ENCODE measurements at places on chromosomes 16 and 17.

- no peak for DNase-seq
Measured at GRCh38 chr16:62625326-62625725, 589.1 kb upstream of the CDH8 start.

- DNase-seq: no peak
Measured at GRCh38 chr17:67652433-67652832, 65.3 kb upstream of the NOL11 start.

- no peak for DNase-seq
Measured at GRCh38 chr17:72365857-72366414, 245.1 kb downstream of the SOX9 start.

DNA sequence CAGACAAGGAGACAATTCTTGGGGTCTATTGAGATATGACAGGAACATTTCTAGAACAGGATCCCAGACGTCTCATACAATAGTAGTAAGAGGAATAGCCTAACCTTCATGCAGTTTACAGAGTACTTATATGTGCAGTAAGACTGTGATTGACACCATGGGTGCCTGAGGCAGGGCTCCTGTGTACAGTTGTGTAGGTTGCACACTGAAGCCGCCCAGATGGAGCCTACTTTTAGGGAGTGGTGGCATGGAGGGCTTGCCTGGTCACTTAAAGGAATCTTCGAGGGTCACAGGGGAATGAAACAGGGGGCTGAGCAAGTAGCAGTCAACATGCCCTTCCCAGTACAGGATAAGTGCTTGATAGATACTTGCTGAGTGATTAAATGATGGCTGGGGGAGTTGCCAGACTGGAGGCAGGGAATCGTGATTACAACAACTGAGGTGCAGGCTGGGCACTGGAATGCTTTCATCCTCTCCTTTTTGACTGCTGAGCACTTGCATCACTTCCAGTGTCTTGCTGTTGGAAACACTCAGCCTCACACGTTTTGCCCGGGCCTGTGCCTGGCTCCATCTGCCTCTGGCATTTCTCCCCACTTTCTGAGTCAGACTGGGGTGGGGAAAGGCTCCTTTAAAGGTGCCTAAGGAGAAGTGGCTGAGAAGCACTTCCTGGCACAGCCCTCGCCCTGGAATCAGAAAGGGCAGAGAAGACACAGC, 71.0 kb downstream of the COPRS start:
- no peak for DNase-seq

GRCh38 chr17:82436601-82437324, 13.8 kb downstream of the CYBC1 start:
- DNase-seq: no peak

Data from NAMALWA (cell line).